Urinary bladder (tissue), 4 donors: ENCODE measurements at places on chromosomes 12 and 14. TPM values are rescaled to one million over a fixed set of nuclear protein-coding genes. Genes with fewer than 3 reads are reported as not detected.

DNA sequence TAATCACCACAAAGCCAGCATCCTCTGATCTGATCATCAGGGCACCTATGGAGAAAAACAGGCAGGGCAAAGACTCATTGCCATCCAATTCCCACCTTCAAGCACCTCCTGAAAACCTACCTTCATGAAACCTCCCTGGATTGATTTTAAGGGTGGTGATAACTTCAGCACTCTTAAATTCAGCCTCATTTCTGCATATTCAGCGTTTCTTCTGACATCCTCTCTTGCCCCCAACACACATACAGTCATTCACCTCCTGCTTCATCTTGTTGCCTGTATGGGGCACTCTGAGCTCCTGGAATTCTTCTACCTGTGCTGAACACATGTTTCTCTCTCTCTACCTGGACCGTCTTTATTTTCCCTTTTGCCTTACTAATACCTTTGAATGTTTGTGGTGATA, 6.9 kb downstream of the FGF23 start:
- DNase-seq = no peak

- DNase-seq = no peak
Measured at GRCh38 chr14:94451091-94451771, 1.4 kb downstream of the SERPINA11 start.

DNA sequence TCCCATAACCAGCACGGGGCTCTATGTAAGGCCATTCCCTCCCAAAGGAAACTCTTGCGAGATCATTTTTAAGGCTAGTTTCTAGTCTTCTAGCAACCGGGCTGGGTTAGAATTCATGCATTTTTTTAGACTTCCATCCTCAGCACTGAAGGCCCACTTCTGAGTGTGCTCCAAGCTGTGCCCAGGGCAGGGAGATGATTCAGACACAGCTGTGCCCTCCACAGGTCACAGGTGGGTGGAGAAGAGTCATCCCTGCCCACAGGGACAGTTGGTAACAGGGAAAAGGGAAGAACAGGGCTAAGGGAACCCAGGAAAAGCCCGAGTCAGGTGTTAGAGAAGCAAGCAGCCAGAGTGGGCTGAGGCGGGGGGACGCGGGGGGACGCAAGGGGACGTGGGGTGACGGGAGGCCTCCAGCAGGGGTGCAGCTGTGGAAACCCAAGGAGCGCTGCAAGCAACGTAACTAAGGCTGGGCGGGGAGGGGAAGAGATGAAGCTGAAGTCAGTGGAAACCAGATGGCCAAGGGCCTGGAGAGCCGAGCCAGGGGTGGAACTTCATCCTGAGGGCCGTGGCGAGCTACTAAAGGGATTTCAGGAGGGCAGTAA, 27.2 kb upstream of the PPP2R5C start:
- DNase-seq = no peak

GRCh38 chr14:69580009-69580577, 5.4 kb upstream of the CCDC177 start:
- no peak for DNase-seq

- no peak for DNase-seq
Measured at GRCh38 chr14:22692194-22692593, 48.0 kb upstream of the OR6J1 start.

GRCh38 chr12:119825262-119825661, 51.9 kb downstream of the CIT start:
- no peak for DNase-seq

- no peak for DNase-seq
Measured at GRCh38 chr14:68564191-68564825, 228.6 kb downstream of the ZFP36L1 start.

GRCh38 chr14:104754213-104754851, 1.4 kb downstream of the SIVA1 start:
- no peak for DNase-seq

- no peak for DNase-seq
Measured at GRCh38 chr14:67889455-67889854, 69.9 kb downstream of the RAD51B start.

GRCh38 chr14:102462391-102462790, 47.2 kb downstream of the ANKRD9 start:
- no peak for DNase-seq

DNA sequence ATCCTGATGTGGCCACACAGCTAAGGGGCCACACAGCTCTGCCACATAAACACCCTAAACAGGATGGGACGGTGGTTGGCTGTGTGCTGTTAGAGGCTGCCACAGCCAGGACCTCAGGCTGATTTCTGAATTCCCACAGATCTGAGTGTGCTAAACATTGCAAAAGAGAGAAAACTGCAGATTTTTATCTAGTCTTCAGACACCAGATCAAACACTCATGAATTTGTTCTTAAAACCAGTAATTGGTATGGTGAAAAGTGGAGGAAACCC, 190.7 kb downstream of the MON2 start:
- DNase-seq = no peak

- DNase-seq = no peak
Measured at GRCh38 chr12:78418919-78419318, 445.7 kb upstream of the SYT1 start.

- DNase-seq = no peak
Measured at GRCh38 chr14:38901791-38902190, 201.2 kb downstream of the SEC23A start.

- no peak for DNase-seq
Measured at GRCh38 chr14:68824517-68825347, 31.9 kb upstream of the ZFP36L1 start.

Gene CISTR
- total RNA-seq = not detected

DNA sequence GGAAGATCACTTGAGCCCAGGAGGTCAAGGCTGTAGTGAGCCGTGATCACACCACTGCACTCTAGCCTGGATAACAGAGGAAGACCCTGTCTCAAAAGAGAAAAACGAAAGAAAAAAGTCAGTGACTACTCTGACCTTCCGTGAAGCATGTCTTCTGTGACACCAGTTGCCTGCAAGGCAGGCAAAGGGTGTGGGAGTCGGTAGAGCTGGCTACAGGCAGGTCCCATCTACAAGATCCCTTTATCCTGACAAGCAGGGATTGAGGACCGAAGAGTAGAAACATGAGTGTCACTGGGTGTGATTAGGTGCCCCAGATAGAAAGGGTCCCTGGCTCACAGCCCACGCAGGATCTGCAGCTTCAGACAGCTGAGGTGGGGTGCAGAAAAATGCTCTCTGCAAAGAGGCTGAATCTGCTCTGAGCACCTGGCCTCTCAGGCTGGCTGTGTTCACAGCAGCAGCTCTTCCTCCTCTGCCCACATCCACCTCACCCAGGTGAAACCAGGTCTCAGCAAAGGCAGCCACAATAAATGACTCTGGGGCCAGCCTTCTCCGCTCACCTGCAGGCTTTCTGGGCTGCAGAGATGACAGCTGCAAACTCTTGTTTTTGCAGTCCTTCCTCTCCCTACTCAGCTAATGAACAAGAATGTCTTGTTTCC, 28.6 kb upstream of the HSP90B1 start:
- DNase-seq = no peak

GRCh38 chr12:121530600-121531355, 50.0 kb downstream of the KDM2B start:
- DNase-seq = no peak

Gene PHLDA1
- total RNA-seq = 26.4 TPM

DNA sequence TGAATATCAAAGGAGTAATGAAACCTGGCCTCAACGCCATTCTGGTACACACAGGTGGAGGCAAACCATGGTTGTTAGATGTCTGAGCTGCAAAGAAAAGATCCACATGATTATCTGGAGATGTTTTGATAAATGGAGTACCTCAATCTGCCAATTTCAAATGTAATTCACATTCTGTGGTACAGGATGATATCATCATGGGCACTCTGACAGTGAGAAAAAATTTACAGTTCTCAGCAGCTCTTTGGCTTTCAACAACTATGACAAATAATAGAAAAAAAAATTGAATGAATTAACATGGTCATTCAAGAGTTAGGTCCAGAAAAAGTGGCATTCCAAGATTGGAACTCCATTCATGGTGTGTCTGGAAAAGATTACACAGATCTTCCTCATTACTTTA, 17.3 kb downstream of the TMED8 start:
- no peak for DNase-seq

GRCh38 chr14:86766469-86766868, 1226.5 kb downstream of the GALC start:
- no peak for DNase-seq

Gene KRT85
- total RNA-seq = not detected
